ENCODE measurements at places on chromosomes 3 and 15.

- no peak for DNase-seq
Measured at GRCh38 chr15:50773389-50773788, 7.9 kb upstream of the SPPL2A start.

GRCh38 chr3:131708241-131708640 is 205.5 kb upstream of the MRPL3 start:
- no peak for DNase-seq

DNA sequence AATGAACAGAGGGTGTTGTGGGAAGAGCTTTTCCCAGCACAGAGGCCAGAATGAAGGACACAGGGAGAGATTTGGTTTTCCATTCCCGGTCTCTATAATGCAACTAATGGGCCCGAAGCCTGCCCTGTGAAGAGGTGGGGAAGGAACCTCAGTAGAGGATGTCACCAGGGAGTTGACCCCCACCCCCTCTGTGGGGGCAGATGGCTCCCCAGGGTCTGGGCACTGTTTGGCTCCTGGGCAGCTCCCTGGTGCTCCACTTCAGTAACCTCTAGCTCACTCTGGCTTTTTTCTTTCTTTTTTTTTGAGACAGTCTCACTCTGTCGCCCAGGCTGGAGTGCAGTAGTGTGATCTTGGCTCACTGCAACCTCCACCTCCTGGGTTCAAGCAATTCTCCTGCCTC is 109.1 kb upstream of the DLG1 start:
- no peak for DNase-seq

GRCh38 chr3:50428007-50428633 is 68.8 kb upstream of the TMEM115 start:
- DNase-seq = no peak

GRCh38 chr15:85826756-85827515 is 32.2 kb upstream of the KLHL25 start:
- peak; percentile 2 for DNase-seq
